ENCODE measurements at places on chromosomes 7 and 10.
A peak's percentile ranks its signal among the peaks of the same experiment; 100 is the strongest.

GRCh38 chr10:5470062-5470751, 29.2 kb downstream of the CALML5 start:
- DNase-seq = no peak

- no peak for DNase-seq
Observed at GRCh38 chr7:1691601-1692514, 21.8 kb downstream of the ELFN1 start.

- DNase-seq = no peak
Observed at GRCh38 chr10:78304091-78305045, 270.7 kb downstream of the RPS24 start.

DNA sequence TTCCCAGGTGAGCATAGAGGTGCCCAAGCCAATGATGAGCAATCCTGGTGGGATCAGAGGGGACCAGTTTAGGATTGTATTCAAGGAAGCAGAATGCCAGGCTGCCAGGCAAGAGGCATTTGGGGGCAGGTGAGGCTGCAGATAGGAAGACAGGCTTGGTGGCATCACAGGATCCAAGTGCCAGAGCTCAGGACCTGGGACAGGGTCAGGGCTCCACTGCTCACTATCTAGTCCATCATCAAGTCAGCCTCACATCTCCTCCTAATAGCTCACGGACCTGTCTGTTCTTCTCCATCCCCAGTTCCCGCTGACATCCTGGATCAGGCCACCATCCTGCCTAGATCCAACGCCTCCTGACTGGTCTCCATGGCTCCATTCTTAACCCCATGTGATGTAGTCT, 47.6 kb downstream of the CYP26A1 start:
- no peak for DNase-seq

DNA sequence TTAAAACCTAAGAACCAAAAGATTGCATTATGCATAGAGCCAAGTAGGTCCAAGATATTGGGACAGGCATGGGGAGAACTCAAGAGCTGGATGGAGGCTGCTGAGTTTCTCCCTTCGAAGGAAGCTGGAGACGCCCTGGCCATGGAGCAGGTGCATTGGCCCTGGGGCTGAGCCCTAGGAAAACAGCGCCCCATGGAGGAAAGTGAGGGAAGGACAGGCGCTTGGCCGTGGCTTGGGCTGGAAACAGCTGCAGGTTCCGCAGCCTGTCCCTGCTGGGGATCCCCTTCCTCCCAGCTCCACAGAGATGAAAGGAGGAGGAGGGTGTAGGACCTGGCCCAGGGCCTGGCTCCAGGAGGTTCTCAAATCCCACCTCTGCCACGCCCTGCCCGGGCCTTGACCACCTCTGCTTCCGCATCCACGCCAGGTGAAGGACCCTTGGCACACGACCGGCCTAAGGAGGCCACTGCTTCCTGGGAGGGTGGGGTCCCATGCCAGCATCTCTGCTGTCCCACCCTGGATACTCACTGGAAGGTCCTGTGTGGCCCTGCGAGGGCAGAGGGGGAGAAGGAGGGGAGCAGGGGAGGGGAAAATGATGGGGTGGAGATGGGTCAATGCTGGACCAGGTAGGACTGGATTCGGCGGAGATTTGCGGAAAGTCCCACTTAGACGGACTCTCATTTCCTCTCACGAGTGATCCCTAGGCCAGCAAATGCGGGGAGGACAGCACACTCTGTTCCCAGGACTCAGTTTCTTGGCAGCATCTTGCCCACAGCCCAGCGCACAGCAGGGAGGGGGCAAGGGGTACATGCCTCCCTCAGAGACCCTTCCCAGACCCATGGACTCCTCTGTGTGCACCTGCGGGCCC, 258.6 kb upstream of the TCERG1L start:
- no peak for DNase-seq

DNA sequence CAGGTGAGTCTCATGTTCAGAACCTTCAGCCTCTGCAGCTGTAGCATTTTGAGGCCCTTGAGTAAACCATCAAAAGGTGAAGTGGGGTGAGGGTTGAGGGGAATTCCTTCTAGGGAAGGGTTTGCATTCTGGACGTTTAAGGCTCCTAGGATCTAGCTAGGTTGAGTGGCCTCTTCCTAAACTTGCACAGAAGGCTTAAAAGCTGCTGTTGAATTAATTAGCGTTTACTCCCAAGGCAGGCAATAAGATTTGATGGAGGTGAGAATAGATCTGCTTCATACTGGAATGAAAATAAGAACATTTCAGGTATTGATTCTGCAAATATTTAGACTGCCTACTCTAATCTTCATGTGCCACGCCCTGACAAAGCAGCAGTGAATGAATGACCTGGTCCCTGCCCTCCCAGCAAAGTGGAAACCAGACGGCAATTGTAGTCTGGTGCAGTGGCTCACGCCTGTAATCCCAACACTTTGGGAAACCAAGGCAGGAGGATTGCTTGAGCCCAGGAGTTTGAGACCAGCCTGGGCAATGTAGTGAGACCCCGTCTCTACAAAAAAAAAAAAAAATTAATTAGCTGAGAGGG, 11.4 kb upstream of the KPNA7 start:
- DNase-seq = no peak

DNA sequence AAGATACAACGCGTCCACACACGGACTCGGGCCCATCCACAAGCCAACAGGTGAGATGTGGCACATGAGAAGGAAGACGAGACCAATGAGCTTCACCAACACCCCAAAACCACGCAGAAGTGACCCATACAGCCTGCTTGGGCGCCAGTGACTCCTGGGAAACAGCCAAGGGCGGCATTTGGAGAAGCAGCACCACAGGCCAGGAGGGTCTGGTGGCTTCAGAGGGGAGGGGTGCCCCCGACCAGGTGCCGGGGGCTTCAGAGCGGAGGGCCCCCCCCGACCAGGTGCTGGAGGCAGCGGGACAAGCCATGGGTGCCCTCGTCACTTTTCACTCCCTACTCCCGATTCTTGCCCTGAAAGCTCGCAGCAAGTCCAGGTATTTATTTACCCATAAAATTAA, 140.1 kb downstream of the DIP2C start:
- DNase-seq = no peak

DNA sequence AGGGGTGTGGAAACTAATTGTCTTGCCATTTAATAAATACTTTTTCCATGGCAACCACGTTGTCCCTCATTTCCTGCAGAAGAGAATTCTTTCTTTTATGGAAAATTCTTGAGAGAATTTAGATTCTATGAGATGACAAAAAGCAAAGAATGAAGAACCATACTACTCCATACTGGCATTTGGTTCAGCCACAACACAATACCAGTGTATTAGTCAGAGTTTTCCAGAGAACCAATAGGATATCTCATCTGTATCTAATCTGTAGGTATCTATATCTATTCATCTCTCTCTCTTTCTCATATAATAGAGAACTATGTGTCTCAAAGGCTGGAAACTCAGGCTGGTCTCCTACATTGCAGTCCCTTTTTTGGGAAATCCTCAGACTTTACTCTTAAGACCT, 44.6 kb upstream of the NAMPT start:
- no peak for DNase-seq

- DNase-seq = no peak
Observed at GRCh38 chr10:7511612-7512011, 100.8 kb upstream of the SFMBT2 start.

DNA sequence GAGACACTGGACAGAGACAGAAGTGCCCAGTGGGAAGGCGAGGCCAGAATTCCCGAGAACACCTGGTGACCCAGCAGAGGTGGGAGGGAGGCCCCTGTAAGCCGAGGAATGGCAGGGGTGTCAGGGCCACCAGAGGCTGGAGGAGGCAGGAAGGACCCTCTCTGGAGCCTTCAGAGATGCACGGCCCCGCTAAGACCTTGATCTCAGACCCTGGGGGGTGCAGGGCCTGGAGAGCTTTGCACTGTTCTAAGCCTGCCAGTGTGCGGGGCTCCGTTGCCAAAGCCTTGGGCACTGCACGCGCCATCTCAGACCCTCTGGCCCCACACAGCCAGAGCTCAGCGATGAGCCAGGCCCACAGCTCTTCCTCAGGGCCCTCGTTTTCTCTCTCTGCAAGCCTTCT, 557.1 kb downstream of the PTPRN2 start:
- no peak for DNase-seq

GRCh38 chr7:70761711-70762328, 370.1 kb upstream of the GALNT17 start:
- DNase-seq = no peak

GRCh38 chr10:42887734-42888503, 105.3 kb downstream of the BMS1 start:
- no peak for DNase-seq

DNA sequence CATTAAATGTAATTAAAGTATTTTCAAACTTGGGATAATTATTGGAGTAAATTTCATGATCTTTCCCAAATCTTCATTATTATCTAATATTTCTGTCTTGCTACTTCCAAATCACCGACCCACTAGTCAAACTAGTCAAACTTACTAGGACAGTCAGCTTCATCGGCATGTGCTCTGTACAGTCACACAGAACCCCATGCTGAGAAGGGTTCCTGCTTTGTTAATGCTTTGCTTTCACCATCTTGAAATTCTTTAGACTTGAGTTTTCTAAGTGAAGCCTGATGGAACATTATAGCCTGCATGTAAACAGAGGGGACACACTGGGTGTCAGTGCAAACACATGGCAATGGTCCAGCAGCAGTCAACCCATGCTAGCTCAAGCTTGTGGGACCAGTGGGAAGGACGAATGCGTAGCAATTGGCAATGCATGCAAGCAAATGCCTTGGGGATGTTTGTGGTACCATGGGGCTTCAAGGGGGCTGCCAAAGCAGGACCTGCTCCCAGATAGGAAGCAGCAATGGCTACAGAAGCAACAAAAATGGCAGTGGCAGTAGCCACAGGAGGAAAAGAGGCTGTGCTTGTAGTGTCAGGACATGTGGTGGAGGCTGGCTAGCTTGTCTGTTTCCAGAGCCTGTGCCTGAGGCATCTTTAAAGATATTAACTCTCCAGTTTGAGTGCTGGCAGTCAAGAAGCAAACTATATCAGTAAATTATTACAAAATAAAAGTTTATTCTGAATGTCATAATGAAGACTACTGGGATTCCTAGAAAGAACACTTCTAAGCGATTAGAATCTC, 441.1 kb upstream of the SEMA3D start:
- DNase-seq = no peak

DNA sequence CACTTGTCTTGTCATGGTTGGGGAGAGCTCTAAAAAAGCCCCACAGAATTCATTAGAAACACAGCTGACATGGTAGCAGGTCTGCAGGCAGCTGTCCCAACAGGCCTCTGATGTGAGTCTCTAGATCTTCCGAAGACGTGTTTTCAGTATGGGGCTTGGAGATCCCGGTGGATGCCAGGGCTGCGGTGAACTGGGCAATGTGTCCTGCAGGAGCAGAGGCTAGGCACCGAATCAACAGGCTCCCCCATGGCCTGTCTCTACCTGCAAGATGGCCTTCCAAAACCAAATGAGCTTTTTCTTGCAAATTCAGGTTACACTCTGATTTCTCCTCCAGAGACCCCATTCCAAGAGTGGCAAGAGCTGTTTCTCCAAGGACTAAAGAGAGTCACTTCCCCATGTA, 2.9 kb downstream of the CPXM2 start:
- no peak for DNase-seq

GRCh38 chr7:27262121-27262520, 19.5 kb downstream of the EVX1 start:
- no peak for DNase-seq

DNA sequence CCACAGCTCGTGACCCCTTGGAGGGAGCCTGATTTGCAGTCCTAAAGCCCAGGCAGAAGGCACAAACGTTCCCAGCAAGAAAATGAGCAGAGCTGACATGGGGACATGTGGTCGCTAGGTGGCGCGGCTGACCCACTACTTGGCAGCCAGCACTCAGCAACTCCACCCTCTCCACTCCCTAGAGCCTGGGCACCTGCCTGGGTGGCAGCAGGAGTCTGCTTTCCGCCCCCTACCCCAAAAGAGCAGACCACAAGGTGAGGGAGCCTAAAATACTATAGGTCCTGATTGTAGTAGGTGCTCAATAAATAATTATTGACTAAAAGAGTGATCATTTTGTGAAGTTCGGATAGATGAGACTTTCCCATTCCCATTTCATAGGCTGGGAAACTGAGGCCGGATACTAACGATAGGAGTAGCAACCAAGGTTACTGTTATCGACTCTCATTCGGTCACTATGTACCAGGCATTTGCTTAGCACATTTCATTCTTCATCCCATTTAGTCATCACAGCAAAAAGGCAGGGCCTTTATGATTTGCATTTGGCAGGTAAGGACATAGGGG, 57.4 kb downstream of the NEUROG3 start:
- peak; percentile 84 for DNase-seq

- no peak for DNase-seq
Observed at GRCh38 chr7:30589111-30589510, 5.6 kb upstream of the GARS1 start.

- DNase-seq = no peak
Observed at GRCh38 chr7:19963695-19964094, 190.3 kb upstream of the TMEM196 start.

GRCh38 chr10:129604333-129605032, 137.4 kb downstream of the MGMT start:
- DNase-seq = no peak

- peak; percentile 98 for DNase-seq
Observed at GRCh38 chr10:71333129-71333887, 14.2 kb downstream of the SLC29A3 start.

- no peak for DNase-seq
Observed at GRCh38 chr10:132979491-132980425, 37.4 kb upstream of the CFAP46 start.

GRCh38 chr7:129163875-129164544, 19.5 kb downstream of the TSPAN33 start:
- peak; percentile 80 for DNase-seq

- DNase-seq = no peak
Observed at GRCh38 chr7:17996442-17997223, 31.0 kb downstream of the PRPS1L1 start.

DNA sequence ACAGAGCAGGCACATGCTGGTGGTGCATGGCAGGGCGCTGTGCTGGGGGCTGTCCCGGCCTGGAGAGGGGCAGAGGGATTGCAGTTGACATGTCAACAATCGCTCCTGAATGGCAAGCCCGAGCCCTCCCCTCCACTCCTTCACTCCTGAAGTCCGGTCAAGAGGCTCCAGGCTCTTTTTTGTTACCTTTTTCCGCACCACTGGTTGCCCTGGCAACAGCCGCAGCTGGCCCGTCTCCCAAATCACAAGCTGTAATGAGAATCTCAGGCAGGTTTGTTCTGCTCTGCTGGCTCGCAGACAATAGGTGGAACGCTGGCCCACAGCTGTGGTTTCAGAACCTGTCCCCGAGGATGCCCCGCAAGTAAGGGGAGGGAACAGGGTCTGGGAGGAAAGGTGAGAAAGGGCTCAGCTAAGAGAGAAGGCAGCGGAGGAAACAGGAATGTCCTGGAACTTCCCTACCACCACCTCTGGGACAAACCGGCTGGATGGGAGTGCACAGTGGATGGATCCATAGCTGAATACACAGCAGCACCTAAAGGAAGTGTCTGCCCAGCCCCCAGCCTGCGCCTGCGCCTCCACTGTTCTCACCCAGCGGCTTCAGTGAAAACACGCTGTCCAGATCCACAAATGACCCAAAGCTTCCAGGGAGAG, 58.9 kb downstream of the CALML3 start:
- no peak for DNase-seq

- no peak for DNase-seq
Observed at GRCh38 chr7:26182283-26182682, 18.3 kb downstream of the HNRNPA2B1 start.

All from suppressor macrophage (primary cell).